ENCODE measurements at places on chromosomes 1 and 21.

- DNase-seq, result peak; percentile 34
These were observed 8.1 kb downstream of the TFF3 start for GRCh38 chr21:42307106-42307505.

DNA sequence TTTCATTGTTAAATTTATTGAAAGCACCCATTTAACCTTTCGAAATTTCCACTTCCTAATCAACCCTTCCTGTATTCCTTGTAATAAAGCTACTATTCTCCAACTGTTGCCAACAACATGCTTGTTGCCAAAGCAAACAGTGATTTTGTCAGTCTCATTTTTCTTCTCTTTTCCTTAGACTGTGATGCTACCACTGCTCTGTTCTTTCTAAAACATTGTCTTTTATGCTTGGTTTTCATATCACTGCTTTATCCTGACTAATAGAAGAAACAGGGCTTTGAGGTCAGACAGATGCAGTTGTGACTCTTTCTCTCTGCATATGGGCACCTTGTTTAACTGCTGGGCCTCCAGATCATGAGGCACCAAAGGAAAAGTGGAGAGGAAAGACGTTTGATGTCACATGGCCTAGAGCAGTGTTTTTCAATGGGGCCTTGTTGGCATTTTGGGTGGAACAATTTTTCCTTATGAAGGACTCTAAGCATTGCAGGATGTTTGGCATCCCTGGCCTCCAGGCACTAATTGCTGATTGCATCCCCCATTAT, 56.1 kb downstream of the HMCN1 start:
- no peak for DNase-seq

DNA sequence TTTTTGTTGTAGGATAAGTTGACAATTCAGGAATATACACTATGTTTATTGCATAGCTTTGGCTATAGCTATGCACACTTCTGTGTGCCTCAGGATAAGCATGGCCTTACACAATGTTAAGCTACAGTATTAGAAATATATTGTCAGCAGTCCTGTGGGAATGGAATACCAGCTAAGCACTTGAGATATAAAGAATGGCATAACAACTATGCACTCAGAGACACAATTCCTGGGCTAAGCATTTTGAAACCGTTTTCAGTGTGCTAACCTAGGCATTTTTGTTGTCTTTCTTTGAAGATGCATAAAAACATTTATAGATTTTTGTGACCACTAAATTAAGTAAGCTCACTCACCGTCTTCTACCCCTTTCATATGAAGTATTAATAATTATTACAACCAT, 46.8 kb downstream of the TMPRSS15 start:
- no peak for DNase-seq

DNA sequence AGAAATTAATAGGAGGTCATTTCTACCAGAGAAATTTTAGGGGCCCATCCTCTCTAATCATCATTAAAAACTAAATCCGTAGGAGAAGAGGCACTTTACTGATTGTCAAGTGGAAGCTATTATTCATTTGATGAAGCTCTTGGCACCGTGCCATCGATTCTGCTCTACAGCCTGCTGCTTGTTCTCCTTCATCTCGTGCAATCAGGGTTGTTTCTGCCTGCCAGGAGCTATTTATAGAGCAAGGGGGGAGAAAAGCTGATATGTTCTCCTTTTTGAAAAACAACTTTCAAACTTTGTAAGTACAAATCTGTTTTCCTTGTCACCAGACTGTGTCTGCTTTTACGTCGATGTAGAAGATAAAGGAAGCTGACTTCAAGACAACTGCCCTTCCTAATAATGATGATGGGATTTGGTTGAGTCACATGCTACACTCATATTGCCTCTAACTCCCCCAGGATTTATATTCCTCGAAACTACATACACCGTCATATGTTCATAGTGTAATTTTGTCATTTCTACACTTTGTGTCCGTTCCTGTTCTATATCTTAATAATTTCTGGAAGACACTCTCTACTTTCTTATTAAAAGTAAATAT, 169.6 kb upstream of the LHX8 start:
- peak; percentile 96 for DNase-seq

GRCh38 chr21:39258207-39258606, 55.2 kb downstream of the BRWD1 start:
- peak; percentile 50 for DNase-seq

GRCh38 chr1:172339842-172340241, 80.6 kb upstream of the C1orf105 start:
- DNase-seq, result no peak

GRCh38 chr1:67945733-67946374, 104.6 kb downstream of the DIRAS3 start:
- DNase-seq, result peak; percentile 82

DNA sequence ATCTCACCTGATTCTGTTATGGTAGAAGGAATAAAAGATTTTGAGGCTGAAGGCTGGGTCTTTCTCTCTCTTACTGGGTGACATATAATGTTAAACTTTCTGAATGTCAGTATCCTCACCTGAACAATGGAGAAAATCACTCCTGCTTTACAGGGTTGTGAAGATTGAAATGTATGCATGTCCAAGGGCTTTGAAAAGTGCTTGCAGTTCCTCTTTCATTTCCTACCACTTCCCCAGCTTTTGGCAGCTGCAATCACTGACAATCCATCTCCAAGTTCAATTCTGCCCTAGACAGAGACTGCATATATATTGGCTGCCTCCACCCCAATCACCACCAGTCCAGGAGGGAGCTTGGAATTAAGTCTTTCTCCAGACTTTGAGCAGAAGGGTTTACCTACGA, 39.8 kb downstream of the FAM78B start:
- DNase-seq, result no peak

DNA sequence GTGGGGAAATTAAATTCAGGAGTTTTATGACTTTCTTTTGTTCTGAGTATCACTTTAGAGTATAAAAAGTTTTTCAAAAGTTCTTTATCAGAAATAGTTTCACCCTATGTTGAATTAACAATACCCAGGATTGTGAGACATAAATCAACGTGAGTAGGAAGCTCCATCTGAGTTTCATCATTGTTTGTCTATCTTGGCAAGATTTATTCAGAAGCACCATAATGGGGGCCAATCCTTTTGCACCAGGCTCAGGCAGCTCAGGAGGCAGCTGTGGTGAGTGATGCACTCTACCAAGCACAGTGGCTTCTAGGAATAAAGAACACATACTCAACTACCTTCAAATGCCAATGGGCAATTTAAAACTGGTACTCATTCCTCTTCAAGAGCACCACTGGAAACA, 12.0 kb downstream of the CREG1 start:
- no peak for DNase-seq

Measured in NCI-H345 (cell line).